Karpas-422 (cell line): ENCODE measurements at places on chromosomes 2 and 18.

- DNase-seq: no peak
Observed at GRCh38 chr2:134359367-134360081, 105.7 kb downstream of the MGAT5 start.

GRCh38 chr2:64063454-64063853, 44.2 kb upstream of the VPS54 start:
- no peak for DNase-seq

DNA sequence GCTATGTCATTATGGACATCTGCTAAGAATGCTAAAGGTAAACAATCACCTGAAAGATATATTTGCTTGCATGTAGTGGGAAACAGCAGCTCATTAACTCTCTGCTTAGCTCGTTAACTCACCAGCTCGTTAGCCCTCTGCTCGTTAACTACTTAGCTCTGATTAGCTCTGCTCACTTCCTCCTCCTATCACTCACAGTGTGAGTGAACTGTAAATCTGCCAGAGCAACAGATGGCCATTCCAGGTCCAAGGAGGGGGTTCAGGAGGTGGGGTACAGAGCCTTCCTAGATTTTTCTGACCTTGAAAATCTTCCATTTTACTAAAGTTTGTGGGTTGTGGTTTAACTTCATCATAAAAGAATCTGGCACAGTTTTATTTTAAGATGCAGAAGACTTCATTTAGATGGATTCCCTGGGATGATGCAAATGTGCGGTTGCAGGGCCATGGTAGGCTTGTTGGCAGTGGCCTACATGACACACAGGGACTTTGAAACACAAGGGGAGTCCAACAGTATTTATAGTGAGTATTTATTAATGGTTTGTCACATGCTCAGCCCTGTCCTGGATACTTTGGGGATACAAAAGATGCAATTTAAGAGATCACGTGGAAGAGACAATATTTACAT, 1633.7 kb upstream of the CELF4 start:
- no peak for DNase-seq

GRCh38 chr2:27211241-27211942, 449 bp upstream of the ATRAID start:
- no peak for DNase-seq

- no peak for DNase-seq
Observed at GRCh38 chr2:233184669-233185068, 66.8 kb upstream of the ATG16L1 start.

DNA sequence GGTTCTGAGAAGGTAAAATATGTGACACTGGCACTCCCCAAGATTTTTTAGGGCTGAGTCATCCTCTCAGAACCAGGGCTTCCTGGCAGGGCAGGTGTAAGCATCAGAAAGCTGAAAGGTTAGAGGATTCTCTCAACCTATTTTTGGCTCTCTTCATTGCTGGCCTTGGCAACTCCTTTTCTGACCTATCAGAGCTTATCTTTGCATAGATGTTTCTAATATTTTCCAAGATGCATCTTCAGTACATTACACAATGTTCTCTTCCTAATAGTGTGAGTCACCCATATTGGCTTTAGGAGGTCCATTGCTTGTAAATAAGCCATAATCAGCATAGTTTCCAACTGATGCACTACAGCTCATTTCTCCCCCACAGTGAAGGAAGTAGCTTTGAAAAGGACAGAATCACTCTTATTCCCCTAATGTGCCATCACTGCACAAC, 2008.4 kb upstream of the PIK3C3 start:
- no peak for DNase-seq

GRCh38 chr2:65429786-65430602, 2.4 kb downstream of the SPRED2 start:
- DNase-seq: no peak

- no peak for DNase-seq
Observed at GRCh38 chr2:210686401-210686800, 130.0 kb downstream of the CPS1 start.

DNA sequence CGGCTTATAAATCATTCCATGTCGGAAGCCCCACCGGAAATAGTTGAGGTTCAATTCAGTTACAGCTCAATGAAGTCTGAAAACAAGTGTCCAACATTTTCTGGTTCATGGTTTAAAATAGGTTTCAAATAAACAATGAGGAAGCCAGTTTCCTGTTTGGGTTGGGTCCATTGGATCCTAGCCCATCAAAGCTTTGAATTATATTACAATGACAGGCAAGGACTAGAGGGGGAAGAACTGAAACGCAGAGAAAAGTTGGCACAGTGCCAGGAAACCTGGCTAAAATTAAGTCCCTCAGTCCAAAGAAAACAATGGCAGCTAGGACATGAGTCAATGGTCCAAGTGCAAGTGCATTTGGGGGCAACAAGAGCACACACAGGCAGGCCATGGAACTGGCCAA, 32.0 kb downstream of the SLC14A1 start:
- DNase-seq: no peak

GRCh38 chr2:263774-264492, at the start of gene SH3YL1:
SH3YL1 (minus strand) TSS chr2:264032; CDS start chr2:263984, 48 bp downstream.
- DNase-seq: no peak

GRCh38 chr18:3126457-3127097, 93.2 kb downstream of the MYOM1 start:
- DNase-seq: no peak

- DNase-seq: peak; percentile 48
Observed at GRCh38 chr18:21629089-21629832, 17.1 kb downstream of the SNRPD1 start.

DNA sequence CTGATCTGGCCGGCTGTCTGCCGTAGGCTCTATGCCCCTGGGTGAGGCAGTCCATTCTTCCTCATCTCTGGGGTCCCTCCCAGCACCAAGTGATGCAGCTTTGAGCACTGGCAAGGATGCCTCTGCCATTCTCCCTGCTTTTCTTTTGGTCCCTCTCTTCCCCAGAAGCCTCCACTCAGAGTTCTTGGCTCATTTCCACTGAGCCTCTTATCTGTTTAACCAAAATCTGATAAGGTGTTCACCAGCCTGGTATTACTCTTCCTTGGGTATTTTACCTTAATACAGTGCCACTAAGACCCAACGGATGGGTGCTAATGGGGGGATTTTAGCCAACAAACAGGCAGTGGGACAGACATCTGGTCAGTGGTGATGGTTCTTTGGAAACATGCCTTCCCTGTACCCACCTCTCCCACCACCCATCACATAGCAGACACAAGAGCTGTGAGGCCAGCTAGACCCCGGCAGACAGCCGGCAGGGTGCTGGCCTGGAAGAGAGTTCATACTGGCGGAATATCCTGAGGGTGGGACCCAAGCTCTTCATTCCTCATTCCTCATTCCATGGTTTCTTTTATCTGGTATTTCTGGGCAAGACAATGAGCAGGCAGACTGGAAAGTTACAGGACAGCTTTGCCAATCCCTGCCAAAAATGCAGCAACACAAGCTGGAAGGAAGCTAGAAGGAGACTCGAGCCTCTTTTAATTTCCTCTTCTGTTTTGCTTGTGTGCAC, 34.6 kb downstream of the ZBTB7C start:
- no peak for DNase-seq

GRCh38 chr2:12787891-12788801, 71.4 kb downstream of the TRIB2 start:
- no peak for DNase-seq

DNA sequence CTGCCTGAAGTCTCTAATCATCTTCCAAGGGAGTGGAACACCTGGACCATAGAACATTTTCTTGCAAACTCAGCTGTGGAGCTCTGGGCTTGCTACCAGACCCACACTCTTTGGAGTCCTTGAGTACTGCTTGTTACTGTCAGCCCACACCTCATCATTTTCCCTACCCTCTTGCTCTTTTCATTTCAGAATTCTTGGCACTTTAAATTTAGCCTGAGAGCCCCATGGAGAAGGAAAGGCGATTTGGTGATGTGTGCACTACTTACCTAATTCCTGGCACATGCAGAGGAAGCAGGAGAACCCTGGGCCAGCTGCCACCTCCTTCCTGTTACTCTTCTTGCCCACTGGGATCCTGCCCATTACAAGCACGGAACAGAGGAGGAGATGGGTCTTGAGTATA, 31.7 kb downstream of the TMEM178A start:
- DNase-seq: no peak

GRCh38 chr2:151265991-151266390, 4.3 kb upstream of the RBM43 start:
- DNase-seq: no peak

GRCh38 chr18:79868168-79868784, 70.5 kb downstream of the KCNG2 start:
- no peak for DNase-seq

GRCh38 chr2:11354363-11355154, 10.1 kb upstream of the ROCK2 start:
- DNase-seq: no peak

- DNase-seq: no peak
Observed at GRCh38 chr18:29749704-29750103, 1292.8 kb downstream of the DSC3 start.

DNA sequence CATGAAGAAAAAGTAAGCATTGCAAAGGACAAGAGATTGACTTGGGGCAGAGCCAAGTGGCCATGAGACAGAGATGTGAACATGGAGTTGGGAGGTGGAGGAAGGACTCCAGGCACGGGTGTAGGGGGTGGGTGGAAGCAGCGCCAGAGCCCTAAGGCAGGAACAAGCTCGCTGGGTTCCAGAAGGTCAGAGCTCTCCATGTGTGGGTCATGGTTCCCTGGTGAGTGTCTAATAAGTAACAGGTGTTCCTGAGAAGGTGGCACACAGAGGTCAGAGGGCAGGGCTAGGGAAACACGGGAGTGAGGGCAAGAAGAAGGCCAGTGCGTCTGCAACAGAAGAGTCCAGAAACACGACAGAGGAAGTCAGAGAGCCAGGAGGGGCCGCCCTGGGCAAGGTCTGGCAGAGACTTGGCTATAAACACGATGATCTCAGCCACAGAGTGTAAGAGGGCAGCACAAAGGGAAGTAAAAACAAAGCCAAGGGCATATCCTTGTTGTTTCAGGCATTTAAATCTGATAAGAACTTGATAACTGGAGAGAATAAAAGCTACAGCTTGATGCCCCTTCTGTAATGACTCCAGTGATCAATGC, 260.8 kb downstream of the TGIF1 start:
- DNase-seq: no peak

DNA sequence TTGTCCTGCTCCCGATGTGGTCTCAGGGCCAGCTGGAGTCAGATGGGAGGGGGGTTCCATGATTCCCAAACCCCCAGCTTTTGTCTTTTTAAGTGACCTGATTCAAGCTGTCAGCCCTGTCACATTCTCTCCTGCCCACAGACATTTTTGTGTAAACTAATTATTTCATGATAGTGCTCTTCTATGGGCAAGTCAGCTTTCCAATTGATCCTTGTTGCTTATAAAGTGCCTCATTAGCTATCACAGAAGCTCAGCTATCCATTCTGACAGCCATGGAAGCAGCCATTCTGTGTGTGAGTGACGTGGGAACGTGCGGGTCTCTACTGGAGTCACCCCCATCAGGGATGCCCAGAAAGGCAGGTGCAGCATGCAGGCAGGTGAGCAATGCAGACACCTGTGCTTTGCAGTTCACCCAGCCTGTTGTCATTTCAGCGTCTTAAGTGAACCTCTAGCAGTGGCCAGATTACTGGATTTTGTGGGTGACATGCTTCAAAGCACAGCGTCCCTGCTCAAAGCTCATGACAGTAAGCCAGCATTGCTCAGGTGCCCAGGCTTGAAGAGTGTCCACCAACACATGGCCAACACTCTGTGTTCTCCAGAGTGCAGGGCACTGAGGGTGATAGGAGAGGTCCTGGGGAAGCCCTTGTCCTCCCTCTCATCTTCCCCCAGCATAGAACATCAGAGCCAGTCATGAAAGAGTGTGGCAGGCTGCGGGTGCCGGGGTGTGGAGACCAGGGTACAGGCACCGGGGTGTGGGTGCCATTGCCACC, 162.1 kb upstream of the SH3BP4 start:
- no peak for DNase-seq

DNA sequence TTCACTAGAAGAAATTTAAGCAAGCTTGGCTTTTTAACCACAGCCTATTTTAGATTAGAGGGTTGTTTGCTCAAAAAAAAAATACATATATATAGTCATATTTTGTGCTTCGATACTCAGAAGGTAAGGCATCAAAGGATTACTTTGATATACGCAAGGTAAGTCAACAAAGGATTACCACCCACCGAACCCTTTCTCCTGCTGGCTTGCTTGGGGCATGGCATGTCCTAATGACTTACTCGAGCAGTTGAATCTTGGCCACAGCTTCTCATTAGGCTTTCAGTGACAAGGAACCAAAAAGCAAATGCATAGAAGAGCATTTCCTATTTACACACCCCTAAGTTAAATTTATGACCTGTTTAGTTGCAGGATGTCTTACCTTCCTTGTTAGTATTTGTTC, 295.7 kb downstream of the AGAP1 start:
- no peak for DNase-seq

DNA sequence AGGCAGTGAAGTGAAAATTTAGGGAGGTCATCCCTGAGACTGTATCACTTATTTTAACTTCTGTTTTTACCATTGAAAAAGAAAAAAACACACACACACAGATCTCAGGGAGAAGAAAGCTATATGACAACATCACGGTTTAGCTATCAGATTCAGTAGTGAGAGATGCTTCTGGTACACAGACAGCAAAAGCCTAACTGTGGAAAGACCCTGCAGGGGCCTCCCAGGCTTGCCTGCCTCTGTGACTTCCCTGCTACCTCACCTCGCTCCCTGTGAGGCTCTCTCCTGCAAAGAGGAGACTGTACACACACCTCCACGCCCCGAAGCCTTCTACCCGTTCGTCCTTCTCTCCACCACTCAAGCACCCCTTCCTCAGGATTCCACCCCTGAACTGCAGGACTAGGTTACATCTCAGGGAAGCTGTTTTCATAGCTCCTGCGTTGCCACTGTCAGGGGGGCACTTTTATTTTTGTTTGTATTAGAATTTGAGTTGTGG, 86.3 kb downstream of the EPB41L3 start:
- no peak for DNase-seq

GRCh38 chr2:241339839-241340630, 16.1 kb upstream of the FARP2 start:
- no peak for DNase-seq

GRCh38 chr2:33292981-33293595, 183.4 kb upstream of the RASGRP3 start:
- DNase-seq: no peak

DNA sequence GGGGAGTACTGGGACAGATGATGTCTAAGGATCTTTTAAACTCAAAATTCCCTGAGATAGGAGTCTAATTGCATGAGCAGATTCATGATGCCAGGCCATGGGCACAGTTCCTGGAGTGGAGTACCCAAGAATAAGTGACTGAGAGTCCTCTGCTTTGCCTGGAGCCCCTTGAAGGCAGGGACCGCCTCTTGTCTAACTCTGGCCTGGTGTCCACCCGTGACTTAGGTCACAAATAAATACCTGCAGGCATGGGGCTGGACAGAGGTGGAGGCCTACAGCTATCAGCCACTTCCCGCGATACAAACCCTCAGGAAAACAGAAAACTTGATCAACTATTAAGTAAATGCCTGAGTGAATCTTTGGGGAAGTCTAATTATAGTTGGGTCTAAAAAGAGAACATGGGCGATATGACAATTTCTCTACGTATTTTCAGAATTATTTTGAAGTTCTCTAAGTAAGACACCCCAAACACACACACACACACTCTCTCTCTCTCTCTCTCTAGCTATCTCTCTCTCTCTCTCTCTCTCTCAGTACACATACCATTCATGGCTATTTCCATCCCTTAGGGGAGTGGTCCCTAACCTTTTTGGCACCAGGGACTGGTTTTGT, 1.8 kb upstream of the WIPF1 start:
- peak; percentile 75 for DNase-seq
